ENCODE measurements at places on chromosomes 2 and 18.

GRCh38 chr18:48646976-48647375 is 108.1 kb downstream of the CTIF start:
- no peak for DNase-seq

DNA sequence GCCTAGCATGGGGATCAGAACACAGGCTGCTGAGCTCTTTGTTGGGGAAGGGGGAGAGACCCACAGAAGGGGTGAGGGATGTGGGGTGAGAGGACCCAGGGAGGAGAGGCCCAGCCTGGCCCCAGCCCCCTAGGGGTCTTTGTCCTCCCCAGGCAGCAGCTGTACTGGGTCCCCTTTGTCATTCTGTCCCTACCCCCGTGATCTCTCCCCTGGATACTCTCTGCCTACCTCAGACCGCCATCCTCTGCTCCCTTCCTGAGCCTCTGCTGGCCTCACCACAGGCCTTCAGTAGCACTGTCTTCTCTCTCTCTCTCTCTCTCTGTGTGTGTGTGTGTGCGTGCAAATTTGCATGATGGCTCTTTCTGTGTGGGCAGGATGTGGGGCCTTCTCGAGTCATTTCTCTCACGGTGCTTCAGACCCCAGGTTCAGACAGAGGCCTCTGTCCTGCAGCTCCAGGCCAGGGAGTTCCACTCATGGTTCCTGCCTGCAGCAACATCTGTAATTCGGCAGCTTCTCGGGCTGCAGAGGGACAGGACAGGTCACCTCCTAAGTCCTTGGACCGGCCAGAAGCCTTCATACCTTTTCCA is 1.4 kb downstream of the PSD4 start:
- no peak for DNase-seq

DNA sequence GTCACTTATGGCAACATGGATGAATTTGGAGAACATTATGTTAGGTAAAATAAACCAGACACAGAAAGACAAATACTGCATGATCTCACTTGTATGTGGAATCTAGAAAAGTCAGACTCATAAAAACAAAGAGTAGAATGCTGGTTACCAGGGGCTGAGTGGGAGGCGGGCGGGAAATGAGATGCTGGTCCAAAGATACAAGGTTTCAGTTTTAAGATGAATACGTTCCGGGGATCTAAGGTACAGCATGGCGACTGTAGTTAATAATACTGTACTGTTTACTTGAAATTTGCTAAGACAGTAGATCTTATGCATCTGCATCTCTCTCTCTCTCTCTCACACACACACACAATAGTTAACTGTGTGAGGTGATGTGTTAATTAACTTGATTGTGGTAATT is 14.2 kb downstream of the FAM110C start:
- no peak for DNase-seq

DNA sequence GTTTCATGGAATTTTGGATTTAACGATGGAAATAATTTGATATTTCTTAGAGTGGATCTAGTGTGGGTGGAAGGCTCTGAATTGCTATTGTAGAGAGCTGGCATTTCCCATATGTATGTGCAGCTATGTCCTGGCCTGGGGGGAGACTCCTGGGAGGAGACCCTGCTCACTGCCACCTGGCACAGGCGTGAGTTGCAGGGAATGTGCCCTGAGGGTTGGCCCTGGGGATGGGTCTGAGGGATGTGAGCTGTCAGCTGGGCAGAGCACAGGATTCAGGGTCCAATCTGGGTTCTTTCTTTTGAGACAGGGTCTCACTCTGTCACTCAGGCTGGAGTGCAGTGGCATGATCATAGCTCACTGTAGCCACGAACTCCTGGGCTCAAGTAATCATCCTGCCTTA is 120.2 kb downstream of the CLIP4 start:
- DNase-seq, result no peak

GRCh38 chr18:26865557-26865956 is at the start of gene AQP4:
Gene AQP4, minus strand, starts transcription at chr18:26865707. Its CDS starts 18 bp downstream, at chr18:26865689.
- DNase-seq, result no peak

- no peak for DNase-seq
Observed at GRCh38 chr2:134536296-134536695, 182.5 kb downstream of the TMEM163 start.
